ENCODE measurements at places on chromosomes 12 and 14.
A peak's percentile ranks its signal among the peaks of the same experiment; 100 is the strongest.

GRCh38 chr12:29780084-29780483 lies 3.7 kb downstream of the TMTC1 start:
- DNase-seq: no peak

- no peak for DNase-seq
These were observed 120.6 kb upstream of the CDKN3 start for GRCh38 chr14:54275997-54276725.

DNA sequence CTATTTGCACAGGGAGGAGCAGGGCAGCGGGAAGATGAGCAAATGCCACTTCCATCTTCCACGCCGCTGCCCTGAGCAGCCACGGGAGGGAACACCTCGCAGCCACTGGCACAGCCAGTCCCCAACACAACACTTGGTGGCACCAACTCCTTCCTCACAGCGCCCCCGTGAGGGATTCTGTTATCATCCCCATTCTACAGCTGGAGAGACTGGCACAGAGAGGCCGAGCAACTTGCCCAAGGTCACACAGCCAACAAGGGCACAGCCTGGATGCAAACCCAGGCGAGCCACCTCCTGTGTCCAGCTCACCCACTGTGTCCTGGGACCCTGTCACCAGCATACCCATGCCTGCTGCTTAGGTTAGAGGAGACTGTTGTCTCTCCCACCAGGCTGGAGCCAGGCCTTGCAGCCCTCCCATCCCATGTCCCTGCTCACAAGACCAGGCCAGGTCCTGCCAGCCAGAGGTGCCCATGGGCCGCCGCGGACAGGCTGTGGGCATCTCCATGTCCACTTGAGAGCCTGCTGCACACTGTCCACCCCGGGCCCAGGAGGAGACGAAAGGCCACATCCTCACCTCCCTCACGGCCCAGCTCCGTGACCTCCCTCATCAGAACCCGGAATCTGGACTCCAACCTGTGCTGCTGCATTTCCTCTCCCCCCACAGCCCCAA lies 57.0 kb downstream of the NCOR2 start:
- DNase-seq: peak; percentile 57

DNA sequence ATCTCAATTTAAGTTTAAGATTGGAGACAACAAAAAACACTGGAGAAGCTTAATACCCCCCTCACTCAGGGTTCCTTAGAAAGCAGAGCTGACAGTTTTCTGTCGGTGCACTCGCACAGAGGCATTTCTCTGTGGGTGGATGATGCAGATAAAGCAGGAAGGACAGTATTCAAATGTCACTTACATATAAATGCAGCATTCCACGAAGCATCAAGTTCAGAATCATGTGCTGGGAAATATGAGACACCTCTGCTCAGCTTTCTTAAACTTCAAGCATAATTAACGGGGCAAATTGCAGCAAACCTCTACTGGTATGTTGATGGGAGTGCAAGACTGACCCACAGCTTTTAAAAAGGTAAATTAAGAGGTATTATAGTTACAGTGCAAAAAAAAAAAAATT lies 68.7 kb downstream of the DICER1 start:
- DNase-seq: no peak

GRCh38 chr12:120064054-120064940 lies 52.3 kb downstream of the RAB35 start:
- no peak for DNase-seq

DNA sequence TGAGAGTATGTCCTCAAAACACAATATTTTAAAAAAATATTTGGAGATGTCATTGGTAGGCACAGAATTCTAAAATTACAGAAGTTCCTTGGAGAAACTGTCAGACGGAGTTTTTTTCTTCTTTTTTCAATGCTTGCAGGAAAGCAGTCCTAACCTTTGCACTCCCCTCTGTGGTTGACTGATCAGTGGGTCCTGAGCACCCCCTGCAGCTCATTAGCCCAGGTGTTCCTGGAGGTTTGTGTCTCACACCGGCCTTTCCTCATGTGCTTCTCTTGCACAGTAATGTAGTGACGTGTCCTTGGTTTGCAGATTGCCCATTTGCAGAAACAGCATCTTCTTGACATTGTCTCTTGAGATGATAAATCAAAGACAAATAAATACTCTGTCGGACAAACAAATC lies 513.0 kb downstream of the TMEM121 start:
- peak; percentile 66 for DNase-seq

DNA sequence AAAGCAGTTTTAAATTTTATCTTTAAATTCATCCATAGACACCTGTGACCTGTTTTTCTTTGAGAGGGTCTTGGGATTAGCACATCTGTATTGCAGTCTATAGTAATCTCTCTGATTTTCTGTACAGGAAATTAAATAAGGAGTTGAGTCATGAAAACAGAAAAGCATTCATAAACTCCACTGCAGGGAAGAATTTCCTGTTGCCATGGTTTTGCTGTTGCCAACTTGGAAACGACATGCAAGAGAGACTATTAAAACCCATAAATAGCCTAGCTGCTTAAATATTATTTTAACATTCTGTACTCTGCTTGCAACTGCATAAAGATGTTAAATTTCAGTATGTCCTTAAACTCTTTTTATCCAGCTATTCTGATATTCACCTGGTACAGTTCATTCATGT lies 281.0 kb upstream of the RGS6 start:
- no peak for DNase-seq

GRCh38 chr12:16258963-16259362 lies 18.5 kb downstream of the SLC15A5 start:
- no peak for DNase-seq

DNA sequence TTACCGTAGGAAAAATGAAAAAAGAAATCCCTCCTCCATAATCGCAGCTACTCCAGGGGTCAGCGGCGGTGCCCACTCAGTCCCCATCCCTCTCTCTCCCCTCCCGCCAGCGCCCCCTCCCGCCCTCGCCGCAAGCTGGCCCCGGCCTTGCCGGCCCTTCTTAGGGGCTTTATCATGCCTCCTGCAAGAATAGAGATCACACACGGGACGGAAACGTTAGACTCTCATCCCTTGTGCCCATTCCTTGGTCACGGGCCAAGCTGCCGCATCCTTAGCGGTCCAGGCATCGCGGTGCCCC lies 692 bp upstream of the COX14 start:
- no peak for DNase-seq

GRCh38 chr14:100084591-100084990 lies 19.4 kb downstream of the EVL start:
- no peak for DNase-seq

DNA sequence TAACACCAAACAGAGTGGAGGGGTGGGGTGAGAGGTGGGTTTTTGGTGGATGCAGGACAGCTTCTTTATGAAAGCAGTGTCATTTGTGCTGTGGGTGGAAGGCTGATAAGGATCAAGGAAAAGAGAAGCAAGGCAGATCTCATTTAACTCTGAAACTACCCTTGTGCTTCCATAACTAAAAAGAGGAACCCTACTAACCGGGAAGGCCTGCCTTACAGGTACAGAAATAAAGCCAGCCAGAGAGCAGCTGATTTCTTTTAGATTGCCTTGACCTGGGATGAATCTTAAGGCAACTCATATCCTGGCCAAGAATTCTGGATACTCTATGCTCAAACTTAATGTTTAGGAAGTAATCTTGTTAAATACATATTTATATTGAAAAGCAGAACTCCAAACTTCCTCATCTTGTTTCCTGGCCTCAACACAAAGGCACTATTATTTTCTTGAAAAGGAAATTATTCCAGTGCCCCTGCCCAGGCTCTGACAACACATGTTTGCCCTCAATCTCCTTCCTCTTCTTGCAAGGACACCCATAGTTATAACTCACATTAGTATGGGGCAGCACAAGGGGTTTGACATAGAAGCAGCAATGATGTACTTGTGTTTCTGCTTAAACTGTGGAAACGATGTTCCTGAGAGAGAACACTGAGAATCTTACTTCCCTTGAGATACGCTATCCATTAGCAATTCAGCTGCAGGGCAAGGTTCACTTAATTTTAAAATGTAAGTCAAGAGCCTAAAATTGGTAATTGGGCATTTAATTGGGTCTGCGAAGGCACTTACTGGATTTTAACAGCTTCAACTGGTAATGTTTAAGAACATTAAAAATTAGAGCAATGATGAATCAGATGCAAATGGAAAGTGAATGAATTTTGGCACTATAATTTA lies 173.7 kb downstream of the STXBP6 start:
- peak; percentile 60 for DNase-seq

GRCh38 chr12:57609781-57610553 lies 1.3 kb upstream of the ARHGEF25 start:
- no peak for DNase-seq

DNA sequence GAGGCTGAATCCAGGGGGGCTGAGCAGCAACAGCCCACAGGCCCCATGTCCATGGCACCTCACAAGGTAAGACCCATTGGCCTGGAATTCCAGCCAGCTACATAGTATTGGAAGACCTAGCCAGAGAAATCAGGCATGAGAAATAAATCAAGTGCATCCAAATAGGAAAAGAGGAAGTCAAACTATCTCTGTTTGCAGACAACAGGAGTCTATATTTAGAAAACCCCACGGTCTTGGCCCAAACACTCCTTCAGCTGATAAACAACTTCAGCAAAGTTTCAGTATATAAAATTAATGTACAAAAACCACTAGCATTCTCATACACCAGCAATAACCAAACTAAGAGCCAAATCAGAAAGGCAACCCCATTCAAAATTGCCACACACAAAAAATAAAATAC lies 16.9 kb downstream of the PDE6H start:
- DNase-seq: peak; percentile 68

DNA sequence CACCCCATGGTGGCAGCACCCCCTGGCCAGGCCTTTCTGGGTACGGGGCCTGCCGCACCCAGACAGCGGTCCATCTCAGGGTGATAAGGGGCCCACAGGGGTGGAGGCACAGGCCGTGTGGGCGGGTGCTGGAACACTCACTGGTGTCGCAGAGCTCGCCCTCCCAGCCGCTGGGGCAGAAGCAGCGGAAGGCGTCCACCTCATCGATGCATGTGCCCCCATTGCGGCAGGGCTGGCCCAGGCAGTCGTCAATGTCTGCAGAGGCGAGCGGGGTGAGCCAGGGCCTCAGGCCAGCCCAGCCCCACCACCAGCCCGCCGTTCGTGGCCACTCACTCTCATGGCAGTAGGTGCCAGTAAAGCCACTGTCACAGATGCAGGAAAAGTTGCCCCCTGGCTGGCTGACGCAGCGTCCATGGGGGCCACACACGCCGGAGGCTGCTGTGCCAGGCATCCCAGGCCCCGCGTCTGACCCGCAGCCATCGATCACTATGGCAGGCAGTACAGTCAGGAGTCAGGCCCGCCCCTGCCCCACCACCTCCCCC lies 19.9 kb downstream of the JAG2 start:
- DNase-seq: no peak

- DNase-seq: no peak
These were observed 57.4 kb upstream of the PPP2R5C start for GRCh38 chr14:101704140-101704539.

GRCh38 chr14:68908201-68908600 lies 70.9 kb downstream of the ACTN1 start:
- no peak for DNase-seq

GRCh38 chr12:93818488-93819049 lies 141.4 kb downstream of the CRADD start:
- DNase-seq: peak; percentile 40

DNA sequence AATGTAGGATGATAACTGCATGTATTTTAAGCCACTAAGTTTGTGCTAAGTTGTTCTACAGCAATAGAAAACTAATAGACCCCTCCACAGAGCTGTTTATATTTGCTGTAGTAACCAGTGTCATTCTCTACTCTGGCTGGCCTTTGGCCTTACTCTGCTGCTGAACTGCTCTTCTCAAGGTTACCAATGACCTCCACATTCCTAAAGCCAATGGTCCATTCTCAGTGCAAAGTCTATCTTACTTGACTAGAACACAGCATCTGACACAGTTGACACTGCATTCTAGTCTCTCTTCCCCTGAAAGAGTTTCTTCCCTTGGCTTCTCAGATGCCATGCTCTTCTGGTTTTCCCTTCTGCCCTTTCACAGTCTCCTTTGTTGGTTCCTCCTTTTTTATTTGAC lies 154.8 kb upstream of the CRY1 start:
- DNase-seq: no peak

GRCh38 chr12:63844391-63845341 lies at the start of gene SRGAP1:
SRGAP1 (plus strand) TSS chr12:63844700; CDS start chr12:63844817, 117 bp downstream.
- peak; percentile 73 for DNase-seq

- peak; percentile 37 for DNase-seq
These were observed 13.8 kb downstream of the ARMH4 start for GRCh38 chr14:58138031-58138713.

GRCh38 chr12:111764120-111764821 lies 2.5 kb upstream of the ALDH2 start:
- DNase-seq: peak; percentile 36

- no peak for DNase-seq
These were observed 547.1 kb downstream of the CCER1 start for GRCh38 chr12:90407841-90408240.

- DNase-seq: peak; percentile 79
These were observed 6.4 kb upstream of the ZNF385A start for GRCh38 chr12:54390668-54391551.

- DNase-seq: no peak
These were observed 68.9 kb downstream of the ESR2 start for GRCh38 chr14:64225151-64225757.

GRCh38 chr14:30191639-30192279 lies 264.1 kb upstream of the PRKD1 start:
- no peak for DNase-seq

DNA sequence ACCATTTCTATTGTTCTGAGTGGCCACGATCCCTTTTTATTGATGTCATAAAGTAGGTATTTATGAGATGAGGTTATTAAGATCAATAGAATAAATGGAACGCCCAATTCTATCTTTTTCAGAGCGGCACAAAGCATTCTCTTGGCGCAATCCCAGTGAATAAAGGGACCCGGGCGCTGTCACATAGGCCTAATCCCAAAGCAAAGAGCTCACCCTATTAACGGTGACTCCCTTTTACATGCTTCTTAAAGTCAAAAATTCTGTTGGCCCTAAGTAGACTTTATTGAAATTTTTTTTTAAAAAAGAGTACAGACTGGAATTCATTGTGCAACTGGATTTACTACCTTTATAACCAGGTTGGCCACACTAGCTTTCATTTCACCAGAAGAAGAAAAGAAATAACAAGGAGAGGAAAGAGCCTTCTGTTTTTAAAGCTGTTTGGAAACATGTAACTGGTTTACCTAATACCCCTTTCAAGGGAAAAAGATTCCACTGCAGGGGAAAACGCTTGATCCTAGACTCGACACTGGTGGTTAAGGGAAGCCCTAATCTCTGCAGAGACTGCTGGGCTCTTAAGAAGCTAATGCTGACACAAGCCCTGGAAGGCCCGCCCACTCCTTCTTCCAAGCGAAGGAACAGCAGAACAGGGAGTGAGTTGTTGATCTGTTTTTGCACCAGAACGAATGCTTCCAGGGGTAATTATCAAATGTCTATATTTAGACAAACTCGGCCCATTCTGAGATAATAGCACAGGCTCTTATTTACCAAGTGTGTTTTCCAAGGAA lies 381.2 kb downstream of the BCL11B start:
- no peak for DNase-seq

- DNase-seq: no peak
These were observed 314.3 kb downstream of the TRHDE start for GRCh38 chr12:72586456-72586855.

- DNase-seq: no peak
These were observed 14.6 kb upstream of the DDHD1 start for GRCh38 chr14:53167602-53168328.

- DNase-seq: no peak
These were observed 86.5 kb downstream of the SRGAP1 start for GRCh38 chr12:63930971-63931370.
